ENCODE measurements at places on chromosomes 2 and 18.
A peak's percentile ranks its signal among the peaks of the same experiment; 100 is the strongest.

DNA sequence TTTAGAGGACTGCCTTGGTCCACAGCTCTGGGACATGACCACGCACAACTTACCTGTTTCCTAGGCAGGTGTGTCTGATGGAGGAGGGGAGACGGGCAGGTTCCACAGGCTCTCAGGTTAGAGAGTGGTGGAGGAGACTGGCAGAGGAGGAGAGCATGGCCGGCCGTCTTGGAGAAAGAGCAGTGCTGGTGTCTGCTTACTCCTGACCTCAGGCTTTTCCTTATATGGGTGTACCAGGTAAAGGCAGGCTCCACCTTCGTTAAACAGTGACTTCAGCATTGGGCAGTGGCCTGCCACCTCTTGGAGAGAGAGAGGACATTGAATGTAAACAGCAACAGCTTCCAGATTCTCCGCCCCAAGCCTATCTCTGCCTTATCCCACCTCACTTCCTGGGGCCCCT lies at the start of gene CAPN13:
Gene CAPN13, minus strand, starts transcription at position 198 of the 400 bp plus-strand sequence. CDS start 20,121 bp downstream, outside the sequence.
- no peak for DNase-seq

DNA sequence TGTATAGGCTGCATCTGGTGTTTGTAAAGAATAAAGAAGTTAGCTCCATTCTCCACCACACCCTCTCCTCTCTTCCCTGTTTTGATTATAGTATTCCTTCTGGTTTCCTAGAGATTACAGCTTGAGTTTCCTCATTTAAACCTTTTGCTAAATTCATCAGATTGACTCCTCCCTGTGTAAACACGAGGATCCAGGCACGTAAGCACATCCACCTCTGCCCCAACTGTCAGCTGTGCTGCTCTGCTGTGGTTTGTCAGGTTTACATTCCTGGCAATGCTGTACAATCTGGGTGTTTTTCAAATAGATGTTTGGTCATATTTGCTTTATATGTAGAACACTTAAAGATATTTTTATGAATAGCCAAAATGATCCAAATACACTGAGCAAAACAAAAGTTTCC lies 302.8 kb downstream of the PTGR3 start:
- no peak for DNase-seq

- DNase-seq, result no peak
These were observed 255.0 kb downstream of the ICOS start for GRCh38 chr2:204191574-204191973.

- no peak for DNase-seq
These were observed 34.3 kb upstream of the EPHA4 start for GRCh38 chr2:221606424-221606823.

- no peak for DNase-seq
These were observed 6.6 kb upstream of the OXER1 start for GRCh38 chr2:42770288-42771131.

GRCh38 chr2:60853531-60853930 lies 27.8 kb upstream of the REL start:
- no peak for DNase-seq

DNA sequence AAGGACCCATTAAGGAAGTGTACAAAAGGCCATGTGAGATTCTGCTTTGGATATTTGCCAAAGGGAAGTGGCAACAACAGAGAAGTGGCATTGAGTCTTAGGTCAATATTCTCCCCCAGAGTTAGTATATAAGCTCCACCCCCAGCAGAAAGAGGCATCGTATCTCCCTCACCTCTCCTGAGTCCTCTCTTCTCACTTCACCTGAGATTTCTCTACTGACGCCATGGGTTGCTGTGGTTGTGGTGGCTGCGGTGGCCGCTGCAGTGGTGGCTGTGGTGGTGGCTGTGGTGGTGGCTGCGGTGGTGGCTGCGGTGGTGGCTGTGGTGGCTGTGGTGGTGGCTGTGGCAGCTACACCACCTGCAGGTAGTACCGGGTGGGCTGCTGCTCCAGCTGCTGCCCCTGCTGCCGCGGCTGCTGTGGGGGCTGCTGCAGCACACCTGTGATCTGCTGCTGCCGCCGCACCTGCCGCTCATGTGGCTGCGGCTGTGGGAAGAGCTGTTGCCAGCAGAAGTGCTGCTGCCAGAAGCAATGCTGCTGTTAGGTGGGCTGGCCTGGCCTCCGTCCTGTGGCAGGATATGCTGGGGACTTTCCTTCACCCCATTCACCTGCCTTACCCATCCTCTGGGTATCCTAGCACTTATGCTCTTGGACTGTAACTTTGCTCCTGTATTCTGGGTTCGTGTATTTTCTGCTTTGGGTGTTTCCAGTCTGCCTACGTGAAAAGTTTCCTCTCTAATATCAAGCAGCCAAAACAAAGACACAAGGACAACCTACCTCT lies 5.9 kb downstream of the SCYGR3 start:
- peak; percentile 20 for DNase-seq

GRCh38 chr18:11831921-11832320 lies 19.3 kb upstream of the CHMP1B start:
- DNase-seq, result no peak

- DNase-seq, result no peak
These were observed 31.9 kb downstream of the KLHL23 start for GRCh38 chr2:169765523-169765922.

- DNase-seq, result no peak
These were observed 22.1 kb downstream of the EHD3 start for GRCh38 chr2:31255911-31256571.

GRCh38 chr18:63477200-63477599 lies 442 bp downstream of the SERPINB5 start:
- DNase-seq, result no peak

GRCh38 chr2:67256892-67257291 lies 140.2 kb upstream of the ETAA1 start:
- DNase-seq, result no peak

- no peak for DNase-seq
These were observed 97.2 kb upstream of the GPR45 start for GRCh38 chr2:105144152-105144940.

GRCh38 chr2:207219676-207220501 lies 54.1 kb upstream of the KLF7 start:
- no peak for DNase-seq

DNA sequence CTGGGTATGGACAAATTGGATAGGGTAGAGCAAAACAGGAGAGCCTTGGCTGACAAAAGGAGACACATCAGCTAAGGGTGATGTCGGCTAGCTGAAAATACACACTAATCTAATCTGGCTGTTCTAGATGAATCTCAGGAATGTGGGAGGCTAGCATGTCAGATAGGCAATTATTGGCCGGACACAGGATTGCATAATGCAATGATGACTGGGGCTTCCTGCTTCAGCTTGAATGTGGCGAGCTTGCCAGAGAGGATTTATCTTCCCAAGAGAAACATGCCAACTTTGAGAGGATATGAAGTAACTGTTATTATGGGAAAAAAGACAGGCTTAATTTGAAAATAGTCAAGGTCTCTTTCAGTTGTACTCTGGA lies 102.4 kb downstream of the TRIB2 start:
- peak; percentile 55 for DNase-seq

DNA sequence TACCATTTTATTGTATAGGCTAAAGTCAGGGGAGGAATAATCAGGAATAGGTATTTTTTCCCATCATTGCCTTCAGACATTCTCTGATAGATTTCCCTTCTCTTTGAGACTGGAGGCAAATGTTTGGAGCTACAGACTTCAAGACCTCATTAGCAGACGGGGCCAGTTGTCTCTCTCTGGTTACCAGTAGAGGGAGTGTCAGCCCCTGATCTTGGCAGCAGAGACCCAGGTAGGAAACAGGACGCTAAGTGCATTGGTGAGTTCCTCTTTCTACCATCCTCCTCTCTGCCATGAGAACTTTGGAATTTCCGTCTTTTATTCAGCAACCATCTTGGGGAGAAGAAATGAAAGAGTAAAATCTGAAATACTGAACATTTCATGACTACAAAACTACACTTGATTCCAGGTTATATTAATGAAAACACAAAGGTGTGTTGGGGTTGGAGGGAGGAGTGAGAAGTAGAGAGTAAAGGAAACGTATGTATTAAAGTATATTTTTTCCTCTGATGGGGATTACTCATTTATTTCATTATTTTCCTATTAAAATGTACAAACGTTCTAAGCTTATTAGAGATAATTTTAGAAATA lies 186.2 kb upstream of the GCFC2 start:
- no peak for DNase-seq

- DNase-seq, result no peak
These were observed 28.8 kb upstream of the RMDN2 start for GRCh38 chr2:37896319-37896718.

DNA sequence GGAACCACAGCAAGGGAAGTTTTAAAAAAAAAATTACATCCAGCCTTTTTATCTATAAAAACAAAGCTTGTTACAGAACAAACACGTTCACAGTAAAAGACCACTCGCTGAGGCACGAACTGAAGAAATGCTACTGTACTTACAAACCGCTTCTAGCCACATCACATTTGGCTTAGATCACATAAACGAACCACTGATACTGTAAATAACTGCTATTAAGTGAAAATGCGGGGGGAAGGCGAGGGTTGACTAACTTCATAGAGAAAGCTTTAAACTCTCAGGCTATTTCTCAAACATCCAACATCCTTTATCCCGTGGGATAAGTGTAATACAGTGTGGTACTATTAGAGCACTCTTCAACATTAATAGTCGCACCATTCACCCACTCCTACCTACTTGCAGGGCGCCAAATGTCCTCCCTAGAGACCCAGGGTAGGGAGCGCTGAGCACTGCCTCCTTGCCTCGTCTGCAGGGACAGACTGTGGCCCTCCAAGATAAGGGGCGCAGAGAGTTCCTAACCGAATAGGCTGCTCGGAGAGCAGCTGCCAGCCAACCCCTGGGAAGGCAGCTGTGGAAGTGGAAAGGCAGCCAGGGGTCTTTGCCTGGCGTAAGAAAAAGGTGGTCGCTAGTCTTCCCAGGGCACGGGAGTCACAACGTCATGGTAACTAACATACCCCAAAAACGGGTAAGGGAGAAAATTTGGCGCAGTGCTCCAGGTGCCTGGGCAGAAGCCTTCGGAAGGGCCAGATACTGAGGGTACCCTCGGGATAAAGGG lies 854 bp downstream of the GPR155 start:
- DNase-seq, result no peak

- DNase-seq, result no peak
These were observed 505.5 kb upstream of the FAM98A start for GRCh38 chr2:34104601-34105000.

DNA sequence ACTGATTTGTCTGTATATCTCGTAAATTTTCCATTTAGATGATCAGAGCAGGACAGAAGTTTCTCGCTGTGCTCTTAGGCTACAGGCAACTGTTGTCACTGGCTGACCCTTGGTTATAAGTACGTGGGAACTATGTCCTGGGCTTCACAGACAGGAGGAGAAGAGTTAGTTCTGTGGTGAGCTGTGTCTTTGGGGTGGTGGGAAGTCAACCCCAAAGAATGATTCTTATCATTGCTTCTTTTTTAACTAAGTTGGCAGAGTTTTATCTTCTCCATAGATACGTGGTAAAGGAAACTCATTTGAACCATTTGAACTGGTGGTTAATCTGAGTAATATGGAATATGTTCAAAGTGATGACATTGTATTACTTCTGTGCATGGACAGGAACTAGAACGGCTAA lies 230.6 kb upstream of the EPAS1 start:
- DNase-seq, result no peak

- no peak for DNase-seq
These were observed 19.0 kb upstream of the IGFBP5 start for GRCh38 chr2:216714376-216714775.

DNA sequence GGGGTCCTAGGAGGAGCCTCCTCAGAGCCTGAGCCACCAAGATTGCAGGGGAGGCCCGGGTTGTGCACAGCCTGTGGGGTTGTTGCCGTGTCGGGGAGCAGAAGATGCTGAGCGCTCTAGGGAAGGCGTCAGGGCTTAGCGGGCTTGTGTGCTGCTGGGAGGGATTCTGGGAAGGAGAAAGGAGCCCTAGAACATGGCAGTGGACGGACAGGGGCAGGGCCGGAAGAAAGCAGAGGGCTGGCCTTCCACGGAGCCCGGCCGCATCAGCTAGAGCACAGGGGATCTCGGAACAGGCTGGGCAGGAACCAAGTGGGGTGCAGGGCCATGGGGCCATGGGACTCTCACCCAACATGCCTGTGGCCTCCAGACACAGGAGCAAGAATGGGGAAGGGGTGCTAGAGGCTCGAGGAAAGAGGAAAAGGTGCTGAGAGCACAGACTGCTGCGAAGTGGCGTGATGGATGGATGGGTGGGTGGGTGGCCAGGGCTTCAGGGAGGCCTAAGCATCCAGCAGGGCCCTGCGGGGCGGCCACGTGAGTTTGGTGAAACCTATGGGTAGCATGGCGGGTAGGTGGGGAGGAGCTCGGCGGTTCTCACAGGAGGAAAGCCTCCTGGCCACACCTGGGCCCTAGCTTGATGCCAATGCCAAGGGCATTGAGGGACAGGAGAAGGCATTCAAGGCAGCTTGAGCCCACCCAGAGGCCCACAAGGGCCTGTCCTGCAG lies 35.8 kb downstream of the MTERF4 start:
- no peak for DNase-seq

DNA sequence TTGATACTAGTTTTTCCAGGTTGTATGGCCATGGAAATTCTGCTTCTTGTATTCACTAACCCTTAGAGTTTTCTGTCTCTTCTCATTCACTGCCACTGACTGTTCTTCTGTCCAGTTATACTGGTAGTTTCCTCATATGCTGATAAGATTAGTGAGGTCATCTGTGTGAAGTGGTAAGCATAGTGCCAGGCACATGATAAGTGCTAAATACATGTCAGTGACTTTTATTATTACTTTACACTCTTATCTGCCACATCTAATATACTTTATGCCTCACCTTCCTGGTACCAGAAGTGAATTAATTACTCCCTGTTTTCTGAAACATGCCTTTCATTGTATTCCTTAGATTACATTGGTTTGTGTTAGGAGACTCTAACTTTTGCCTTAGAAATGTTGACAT lies 91.3 kb downstream of the NBEAL1 start:
- DNase-seq, result no peak

DNA sequence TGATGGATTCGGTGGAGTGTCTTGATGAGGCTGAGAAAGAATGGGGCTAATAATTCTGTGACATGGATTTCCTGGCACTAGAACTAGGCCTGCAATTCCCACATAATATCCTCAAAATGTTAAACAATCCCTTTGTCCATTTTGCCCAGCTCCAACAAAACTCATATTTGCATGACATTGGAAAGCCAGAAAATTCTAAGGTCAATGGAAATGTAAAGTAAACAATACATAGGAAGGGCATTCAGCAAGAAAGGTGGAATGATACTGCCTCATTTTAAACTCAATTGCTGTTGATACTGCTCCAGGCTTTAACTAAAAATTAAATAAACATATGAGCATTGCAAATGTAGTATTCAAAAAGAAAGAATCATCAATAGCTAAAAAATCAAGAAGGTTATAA lies 434.8 kb upstream of the SLC8A1 start:
- no peak for DNase-seq

DNA sequence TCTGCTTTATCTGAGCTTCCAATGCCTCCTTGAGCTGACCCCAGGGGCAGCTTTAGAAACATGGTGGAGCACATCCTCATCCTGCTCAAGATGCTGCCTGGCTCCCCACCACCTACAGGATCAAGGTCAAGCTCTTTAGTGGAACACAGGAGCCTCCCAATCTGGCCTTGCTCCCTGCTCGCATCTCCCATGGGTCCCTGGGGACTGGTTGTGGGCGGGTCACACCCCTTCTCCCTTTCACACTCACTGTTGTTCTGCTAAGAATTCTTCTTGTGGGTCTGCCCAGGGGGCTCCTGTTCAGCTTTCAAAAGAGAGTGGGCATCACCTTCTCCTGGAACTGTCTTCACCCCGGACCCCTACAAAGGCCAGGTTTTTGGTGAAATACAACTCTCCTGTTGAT lies 8.4 kb upstream of the NT5DC4 start:
- DNase-seq, result no peak

- DNase-seq, result no peak
These were observed 11.1 kb upstream of the DYM start for GRCh38 chr18:49471532-49471931.
